T-helper 1 cell treated with Interleukin-12 subunit alpha and Interleukin-12 subunit beta and Interleukin-4 antibody, amounts not matched to agents 30 ng/mL and 1 ng/mL, for 36 hours (primary cell): ENCODE measurements at places on chromosomes 4 and X. TPM values are rescaled to one million over a fixed set of nuclear protein-coding genes. Genes with fewer than 3 reads are reported as not detected.

Gene TRIM61
- 2.5 and 5.1 TPM in 2 replicates for total RNA-seq

Gene NAT8L
- 5.1 and 5.2 TPM in 2 replicates for total RNA-seq

Gene PPP1R3F
- 10.1 and 13.0 TPM in 2 replicates for total RNA-seq

Gene TMEM47
- not detected in 2 replicates for total RNA-seq

Gene LDB2
- not detected in 2 replicates for total RNA-seq

Gene SSX2B
- total RNA-seq: not detected in 2 replicates

Gene GAGE12H
- not detected in 2 replicates for total RNA-seq

Gene GLOD5
- total RNA-seq: not detected in 2 replicates

Gene TEX11
- not detected in 2 replicates for total RNA-seq

Gene PNMA6F
- total RNA-seq: not detected in 2 replicates

Gene PPP4R3C
- total RNA-seq: not detected in 2 replicates

Gene ERAS
- total RNA-seq: not detected in 2 replicates

Gene SFRP2
- total RNA-seq: not detected in 2 replicates

Gene RHOXF2
- not detected in 2 replicates for total RNA-seq

Gene PLAC8
- 200 TPM in 2 replicates for total RNA-seq

Gene ADAMTS3
- total RNA-seq: not detected in 2 replicates
